ENCODE measurements at places on chromosomes 5 and 9.

- no peak for DNase-seq
These were observed 42.8 kb downstream of the NFIB start for GRCh38 chr9:14271093-14271673.

DNA sequence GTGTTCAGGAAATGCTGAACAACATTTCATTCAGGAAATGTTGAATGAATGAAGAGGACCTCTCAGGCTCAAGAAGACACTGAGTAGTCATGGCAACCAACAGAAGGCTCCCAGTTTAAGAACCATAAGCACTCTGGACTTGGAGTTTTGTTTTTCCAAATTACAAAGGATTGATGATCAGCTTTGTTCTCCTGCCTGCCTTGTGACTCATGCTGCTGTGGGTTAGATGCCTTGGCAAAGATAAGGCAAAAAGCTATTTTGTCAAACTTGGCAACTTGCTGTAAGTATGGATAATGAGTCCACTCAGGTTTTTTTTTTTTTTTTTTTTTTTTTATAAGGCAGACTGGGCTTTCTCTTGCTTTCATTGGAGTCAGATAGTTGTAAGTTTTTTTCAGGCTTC lies 365.0 kb downstream of the TMEM232 start:
- DNase-seq: no peak

GRCh38 chr5:91946870-91947269 lies 563.8 kb upstream of the ARRDC3 start:
- no peak for DNase-seq

- DNase-seq: no peak
These were observed 50.2 kb upstream of the SAP30L start for GRCh38 chr5:154395407-154396106.

DNA sequence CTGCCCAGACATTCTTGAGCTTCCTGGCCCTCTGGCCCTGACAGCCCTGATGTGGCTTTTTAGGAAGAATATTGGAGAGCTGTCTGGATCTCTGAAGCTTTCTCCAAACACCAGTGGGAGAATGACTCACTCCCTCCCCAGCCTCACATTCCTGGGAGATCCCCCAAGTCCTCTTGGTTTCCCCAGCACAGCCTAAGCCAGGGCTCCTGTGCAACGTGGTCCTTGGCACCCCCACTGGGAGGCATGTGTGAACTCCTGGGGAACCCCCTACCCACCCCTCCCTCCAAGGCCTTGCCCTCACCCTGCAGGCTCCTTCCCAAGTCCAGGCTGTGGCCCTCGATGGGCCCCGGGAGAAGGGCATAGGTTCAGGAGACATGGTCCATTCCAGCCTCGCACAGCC lies 12.7 kb downstream of the GLIPR2 start:
- DNase-seq: no peak

GRCh38 chr5:127417528-127417927 lies 99.9 kb upstream of the PRRC1 start:
- DNase-seq: no peak

DNA sequence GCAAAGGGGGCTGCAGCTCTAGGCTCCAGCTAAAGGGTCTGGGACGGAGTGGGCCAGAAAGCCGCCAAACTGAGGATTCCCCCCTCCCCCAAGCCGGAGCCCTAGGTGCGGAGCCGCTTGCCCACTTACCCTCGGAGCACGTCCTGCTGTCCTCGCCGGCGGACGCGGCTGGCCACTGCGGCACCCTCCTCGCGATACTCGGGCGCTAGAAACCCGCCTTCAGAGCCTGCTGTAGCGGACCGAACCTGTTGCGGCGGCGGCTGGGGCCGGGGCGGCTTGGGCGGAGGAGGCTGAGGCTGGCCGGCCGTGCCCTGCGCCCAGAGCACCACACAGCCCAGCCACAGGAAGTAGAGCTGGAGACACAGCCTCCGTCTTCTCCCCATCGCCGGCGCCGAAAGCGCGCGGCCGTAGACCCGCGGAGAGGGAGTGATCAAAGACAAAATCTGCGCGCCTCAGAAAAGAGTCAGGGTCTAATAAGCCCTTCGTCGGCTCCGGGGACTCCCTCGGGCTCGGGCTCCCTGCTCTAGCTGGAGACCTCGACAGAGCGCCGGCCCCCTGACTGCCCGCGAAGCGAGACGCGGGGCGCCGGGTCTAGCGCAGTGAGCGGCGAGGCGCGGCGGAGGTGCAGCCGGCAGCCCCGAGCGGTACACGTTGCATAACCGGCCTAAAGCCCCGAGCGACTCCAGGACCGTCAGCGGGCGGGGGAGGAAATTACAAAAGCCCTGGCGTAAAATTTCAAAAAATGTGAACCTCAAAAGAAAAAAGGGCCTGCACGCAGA lies 635 bp downstream of the FBN2 start:
- DNase-seq: no peak

- DNase-seq: no peak
These were observed 61.3 kb downstream of the SGCD start for GRCh38 chr5:156388233-156388632.

- DNase-seq: no peak
These were observed 394.6 kb downstream of the PSAT1 start for GRCh38 chr9:78691542-78691941.

- DNase-seq: no peak
These were observed 773.4 kb downstream of the BRINP1 start for GRCh38 chr9:118595719-118596305.

DNA sequence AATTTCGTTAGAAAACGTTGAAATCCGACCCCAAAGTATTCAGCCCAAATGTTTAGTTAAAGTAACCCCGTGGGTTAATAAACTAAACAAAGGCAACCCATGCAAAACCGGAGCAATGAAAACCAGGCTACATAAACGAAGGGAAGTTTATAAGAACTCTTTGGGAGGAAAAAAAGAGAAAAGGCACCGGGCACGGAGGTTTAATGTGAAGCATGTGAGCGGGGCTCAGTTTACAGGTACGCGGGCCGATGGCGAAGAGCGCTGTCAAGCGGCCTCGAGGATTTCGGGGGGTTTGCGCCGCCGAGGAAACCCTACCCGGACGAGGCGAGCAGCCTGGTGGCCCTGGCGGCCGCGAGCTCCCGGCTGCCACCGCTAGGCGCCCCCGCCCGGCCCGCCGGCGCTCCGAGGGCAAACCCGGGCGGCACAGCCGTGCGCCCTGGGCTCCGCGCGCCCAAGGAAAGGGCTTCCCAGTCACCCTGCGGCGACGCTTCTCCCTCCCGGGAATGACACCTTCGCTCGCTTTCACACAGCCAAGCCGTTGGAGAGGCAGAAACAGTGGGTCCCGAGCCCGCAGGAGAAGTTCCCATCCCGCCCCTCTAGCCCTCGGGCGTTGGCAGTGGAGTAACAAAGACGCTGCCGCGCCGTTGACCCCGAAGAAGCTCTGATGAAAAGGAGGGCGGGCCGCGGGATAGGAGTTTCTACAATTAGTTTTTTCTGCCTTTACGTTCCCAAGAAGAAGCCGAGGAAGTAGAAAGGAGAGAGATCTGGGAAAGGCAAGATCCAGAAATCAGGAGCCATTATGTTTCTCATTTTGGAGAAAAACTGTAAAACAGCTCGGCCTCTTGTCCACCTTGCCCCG lies 126.0 kb downstream of the TMEM174 start:
- no peak for DNase-seq

DNA sequence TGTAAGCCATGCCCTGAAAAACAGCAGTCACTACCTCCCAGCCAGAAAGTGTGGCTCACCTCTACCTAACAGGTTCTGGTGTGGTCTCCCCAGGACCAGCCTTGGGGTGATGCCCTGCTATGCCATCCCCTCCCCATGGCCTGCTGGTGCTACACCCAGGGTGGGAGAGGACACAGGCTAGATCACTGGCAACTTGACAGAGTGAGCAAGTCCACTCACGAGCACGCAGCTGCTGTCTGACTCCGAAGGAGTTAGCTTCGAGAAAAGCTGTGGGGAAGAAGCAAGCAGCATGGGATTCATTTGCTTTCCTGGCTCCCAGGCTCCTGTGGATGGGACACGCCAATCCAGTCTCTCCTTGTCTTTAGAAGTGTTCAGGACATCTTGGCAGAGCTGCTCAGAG lies 102.2 kb downstream of the COL5A1 start:
- DNase-seq: no peak

- no peak for DNase-seq
These were observed 33.9 kb downstream of the UNC13B start for GRCh38 chr9:35195683-35196082.

GRCh38 chr9:16651446-16651964 lies 219.0 kb downstream of the BNC2 start:
- DNase-seq: no peak

DNA sequence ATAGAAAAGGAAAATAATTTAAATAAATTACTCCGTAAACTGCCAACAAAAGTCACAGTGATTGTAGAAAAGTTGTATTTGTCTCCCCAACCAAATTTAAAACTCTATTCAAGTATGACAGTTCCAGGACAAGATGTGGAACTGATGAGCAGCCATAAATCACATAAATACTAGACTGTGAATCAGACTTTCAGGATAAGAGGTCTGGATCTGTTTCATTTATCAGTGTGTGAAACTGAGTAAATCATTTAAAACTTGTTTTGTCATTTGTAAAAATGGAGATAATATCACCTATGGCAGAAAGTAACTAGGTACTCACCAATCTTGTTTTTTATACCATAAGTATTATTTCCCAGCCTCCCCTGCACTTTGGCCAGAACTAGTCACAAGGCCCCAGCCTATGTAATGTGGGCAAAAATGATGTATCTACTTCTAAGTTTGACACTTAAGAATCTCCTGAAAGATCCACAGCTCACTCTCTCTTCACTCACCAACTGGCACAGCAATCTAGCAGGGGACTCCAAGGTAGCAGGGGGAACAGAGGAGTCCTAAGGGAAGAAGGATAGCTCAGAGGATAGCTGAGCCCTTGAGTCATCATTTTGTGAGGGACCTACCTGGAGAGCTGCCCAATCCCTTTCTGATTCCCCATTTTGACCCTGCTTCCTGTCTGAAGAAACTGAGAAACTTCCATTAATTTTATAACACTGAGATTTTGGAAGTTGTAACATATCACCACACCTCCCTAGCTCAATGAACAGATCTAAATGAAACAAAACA lies 31.6 kb downstream of the TMEM161B start:
- DNase-seq: no peak

DNA sequence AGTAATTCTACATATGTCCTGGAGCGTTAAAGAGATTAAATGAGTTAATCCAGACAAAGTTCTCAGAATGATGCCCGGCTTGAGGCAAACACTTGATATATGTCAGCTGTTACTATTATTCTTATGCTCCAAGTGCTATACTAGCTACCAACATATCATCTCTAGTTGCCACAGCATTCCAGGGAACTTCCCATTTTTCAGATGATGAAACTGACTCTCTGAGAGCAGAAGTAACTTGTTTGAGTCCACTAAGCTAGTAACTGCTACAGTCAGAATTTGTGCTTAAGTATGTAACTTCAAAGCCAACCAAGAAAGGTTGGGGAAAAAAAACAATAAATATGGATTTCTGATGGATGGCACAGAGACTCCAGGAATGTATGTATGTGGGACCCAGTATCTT lies 98.1 kb downstream of the CDK5RAP2 start:
- DNase-seq: no peak

GRCh38 chr5:61730866-61731265 lies 398.8 kb downstream of the ZSWIM6 start:
- DNase-seq: no peak

- no peak for DNase-seq
These were observed 15.5 kb downstream of the FAM163B start for GRCh38 chr9:133593587-133594253.

DNA sequence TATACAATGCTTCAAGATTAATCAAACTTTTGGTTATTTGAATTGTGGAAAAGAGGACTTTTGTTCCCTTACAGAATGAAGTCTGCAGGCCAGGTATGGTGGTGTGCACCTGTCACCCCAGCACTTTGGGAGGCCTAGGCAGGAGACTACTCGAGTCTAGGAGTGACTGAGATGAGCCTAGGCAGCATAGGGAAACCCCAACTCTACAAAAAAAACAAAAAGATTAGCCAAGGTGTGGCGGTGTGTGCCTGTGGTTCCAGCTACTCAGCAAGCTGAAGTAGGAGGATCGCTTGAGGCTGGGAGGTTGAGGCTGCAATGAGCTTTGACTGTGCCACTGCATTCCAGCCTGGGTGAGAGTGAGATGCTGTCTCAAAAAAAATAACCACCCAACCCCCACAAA lies 9.3 kb downstream of the CCNH start:
- no peak for DNase-seq

- no peak for DNase-seq
These were observed 244.9 kb upstream of the TYRP1 start for GRCh38 chr9:12448246-12448645.

DNA sequence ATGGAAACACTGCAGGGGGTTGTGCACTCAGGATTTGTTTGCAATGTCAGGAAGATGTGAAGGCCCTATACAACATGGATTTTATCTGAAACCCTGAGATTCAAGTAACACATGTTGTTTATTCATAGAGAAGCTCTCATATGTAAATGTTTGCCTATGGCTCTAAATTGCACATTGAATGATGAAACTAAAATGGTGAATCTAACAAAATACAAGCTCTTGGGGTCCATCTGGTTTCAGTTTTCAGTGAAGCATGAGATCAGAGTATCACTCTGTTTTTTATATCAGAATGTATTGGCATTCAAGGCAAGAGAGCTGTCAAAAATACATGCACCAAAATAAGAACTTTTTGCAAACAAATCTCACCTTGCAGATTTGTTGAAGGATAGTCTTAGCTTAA lies 19.6 kb upstream of the FRMD3 start:
- no peak for DNase-seq

- no peak for DNase-seq
These were observed 19.2 kb downstream of the MARCHF3 start for GRCh38 chr5:127011153-127011552.

- DNase-seq: no peak
These were observed 393.7 kb downstream of the CDK5RAP2 start for GRCh38 chr9:120186276-120186675.

GRCh38 chr9:33232815-33233214 lies 7.2 kb upstream of the SPINK4 start:
- DNase-seq: no peak

- no peak for DNase-seq
These were observed 204.5 kb downstream of the COMMD10 start for GRCh38 chr5:116289276-116289675.

DNA sequence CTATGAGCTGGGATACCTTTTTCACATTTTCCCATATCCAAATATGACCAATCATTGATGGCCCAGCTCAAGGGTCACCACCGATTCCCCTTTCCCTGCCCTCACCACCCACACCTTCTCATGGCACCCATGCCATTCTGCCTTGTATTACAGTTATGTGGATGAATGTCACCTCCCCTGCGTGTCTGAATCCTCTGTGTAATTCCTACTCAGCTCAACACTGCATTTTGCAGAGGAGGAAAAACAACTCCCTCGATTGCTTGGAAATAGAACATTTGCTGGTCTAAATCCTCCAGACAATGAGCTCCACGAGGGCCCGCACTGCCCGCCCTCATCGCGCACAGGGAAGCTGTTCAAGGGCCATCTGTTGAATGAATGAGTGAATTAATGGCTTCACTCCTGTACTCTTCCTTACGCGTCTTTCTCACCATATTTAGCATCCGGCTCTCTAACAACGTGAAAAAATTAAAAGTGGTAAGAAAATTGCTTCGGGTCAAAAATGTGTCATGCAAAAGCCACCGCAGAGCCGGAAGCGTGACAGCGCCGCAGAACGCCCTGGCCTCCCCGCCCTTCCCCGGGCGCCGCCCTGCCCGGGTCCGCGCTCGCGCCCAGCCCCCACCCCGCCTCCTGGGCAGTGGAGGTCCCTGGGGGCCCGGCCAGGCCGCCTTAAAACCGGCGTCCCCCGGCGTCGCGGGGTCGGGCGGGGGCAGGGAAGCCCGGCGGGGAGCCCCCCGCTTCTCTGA lies 704 bp downstream of the SUSD1 start:
- peak; percentile 66 for DNase-seq

Measured in stimulated activated CD4-positive, alpha-beta T cell treated with anti-CD3 and anti-CD28 coated beads, Interleukin-2, amount 100 ng/mL, for 48 hours (primary cell).